ENCODE measurements at places on chromosomes 6 and 20.

DNA sequence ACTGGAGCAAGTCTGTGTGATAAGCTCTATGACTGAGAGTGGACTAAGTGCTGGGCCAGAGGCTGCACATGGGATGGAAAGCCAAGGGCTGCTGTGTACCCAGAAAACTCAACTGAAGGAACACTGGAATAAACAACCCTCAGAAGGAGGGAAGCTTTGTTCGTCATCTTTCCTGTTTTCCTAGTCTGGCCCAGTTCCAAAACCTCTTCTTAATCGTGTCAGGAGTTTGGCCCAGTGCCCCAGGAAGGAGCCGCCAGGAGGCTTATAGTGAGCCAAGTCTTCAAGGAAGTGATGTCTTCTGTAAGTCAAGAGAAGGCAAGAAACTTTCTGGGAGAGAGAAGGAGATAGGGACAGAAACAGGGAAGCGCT, 23.3 kb upstream of the TOP1 start:
- no peak for DNase-seq

GRCh38 chr6:109059153-109059552, 35.5 kb downstream of the SESN1 start:
- DNase-seq, result no peak

DNA sequence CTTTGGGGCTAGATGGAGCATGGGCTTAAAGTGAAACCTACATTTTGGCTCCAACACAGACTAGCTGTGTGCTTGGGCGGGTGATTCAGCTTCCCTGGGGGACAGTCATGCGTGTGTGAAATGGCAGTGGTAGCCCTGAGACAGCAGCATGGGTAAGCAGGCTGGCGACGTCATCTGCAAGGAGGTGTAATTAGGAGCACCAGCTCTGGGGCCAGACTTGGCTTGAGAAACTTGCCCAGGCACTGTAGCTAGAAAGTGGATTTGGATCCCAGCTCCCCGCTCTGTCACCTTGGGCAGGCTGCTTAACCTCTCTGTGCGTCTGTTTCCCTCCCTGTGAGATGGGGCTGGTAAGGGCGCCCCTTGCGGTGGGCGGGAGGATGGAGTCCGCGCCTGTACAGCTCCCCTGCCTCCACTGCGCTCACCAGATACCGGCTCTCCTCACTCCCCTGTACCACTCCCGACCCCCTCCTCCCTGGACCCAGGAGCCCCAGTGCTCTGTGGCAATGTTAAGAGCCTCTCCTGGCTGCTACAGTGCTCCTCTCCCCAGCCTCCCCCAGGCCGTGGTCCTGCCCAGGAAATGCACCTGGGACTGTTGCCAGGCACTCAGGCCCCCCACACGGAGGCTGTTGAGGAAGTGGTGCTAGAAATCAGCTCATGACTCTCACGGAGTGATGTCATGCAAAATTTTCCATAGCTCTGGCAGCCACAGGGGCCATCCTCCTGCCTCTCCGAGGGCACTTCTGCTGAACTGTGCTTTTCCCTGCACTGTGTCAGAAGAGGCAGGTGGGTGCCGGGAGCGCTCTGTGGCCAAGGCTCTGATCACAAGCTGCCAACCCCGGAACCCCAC, 44.6 kb downstream of the SYNJ2 start:
- no peak for DNase-seq

DNA sequence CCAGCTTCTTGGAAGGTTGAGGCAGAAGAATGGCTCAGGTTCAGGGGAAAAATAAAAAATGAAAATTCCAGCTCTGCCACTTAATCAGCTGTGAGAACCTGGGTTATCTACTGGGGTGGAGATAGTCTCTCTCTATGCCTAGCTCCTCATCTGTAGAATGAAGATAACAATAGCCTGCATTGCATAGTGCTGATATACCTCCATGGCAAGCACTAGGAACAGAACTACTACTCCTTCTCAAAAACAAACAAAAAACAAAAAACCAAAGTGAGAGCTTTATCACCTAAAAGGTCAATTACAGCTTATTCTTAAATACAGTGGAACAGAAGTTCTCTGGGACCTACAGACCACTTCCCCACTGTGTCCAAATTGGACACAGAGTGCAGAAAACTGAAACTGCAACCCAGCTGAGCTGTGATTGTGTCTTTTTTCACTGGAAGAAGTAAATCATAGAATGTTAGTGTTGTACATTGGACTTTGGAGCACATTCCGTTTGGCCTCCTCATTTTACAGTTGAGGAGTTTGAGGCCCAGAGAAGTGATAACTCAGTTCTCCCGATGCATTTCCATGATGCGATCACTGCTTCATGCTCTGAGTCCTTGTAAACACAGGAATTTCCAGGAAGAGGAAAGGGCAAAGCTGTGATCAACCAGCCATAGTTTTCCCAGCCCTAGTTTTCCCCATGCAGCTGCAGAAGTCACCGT, 23.3 kb downstream of the MTFR2 start:
- DNase-seq, result no peak

GRCh38 chr6:16249971-16250370, 11.6 kb downstream of the GMPR start:
- peak; percentile 91 for DNase-seq

Measured in NCI-H526 treated with DMSO at 0.1 percent for 48 hours (cell line).